ENCODE measurements at places on chromosomes 5 and 9.

GRCh38 chr5:94366811-94367210 lies 251.6 kb downstream of the KIAA0825 start:
- no peak for DNase-seq

DNA sequence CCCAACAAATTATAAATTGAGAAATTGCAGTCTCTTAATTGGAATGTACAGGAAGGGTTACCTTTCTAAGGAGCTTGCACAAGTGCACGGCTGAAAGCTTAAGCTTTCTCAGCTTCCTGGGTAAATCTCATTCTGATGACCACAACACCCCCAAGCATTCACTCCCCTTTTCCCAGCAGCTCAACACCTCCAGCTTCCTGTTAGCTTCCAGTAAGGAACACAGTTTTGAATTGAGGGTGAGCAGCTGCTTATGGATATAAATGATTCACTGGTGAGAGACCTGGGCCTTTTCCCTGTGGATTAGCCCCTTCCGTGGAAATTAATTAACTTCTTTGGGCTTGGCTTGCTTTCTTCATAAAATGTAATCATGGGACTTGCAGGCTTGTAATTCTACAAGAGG lies 101.2 kb downstream of the SLC28A3 start:
- DNase-seq, result no peak

GRCh38 chr9:105854026-105854782 lies 159.9 kb downstream of the TMEM38B start:
- no peak for DNase-seq

- no peak for DNase-seq
These were observed 44.4 kb downstream of the GNAQ start for GRCh38 chr9:77987081-77987656.

DNA sequence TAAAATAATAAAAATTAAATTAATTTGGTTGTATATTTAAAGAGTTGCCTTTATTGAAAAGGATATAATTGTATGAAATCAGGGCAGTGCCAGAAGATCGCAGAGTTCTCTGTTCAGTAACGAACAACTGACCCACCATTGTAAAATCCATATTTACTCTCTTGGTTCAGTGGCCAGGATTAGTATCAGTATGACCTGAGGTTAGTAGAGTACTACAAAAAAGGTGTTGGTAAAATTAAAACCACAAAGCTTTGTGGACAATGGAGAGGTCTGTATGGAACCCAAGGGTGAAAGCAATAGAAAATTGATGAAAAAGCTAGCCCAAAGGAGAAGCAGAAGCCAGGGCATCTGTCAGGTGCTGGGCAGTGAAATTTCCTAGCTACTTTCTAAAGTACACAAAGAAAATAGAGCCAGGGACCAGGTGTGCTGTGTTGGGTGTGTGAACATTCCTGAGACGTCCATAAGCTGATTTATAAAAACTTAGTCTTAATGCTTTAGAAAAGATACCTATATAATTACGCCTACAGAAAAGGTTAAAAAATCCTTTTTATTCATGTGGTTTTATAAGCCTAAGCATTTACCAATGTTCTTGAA lies 159.5 kb downstream of the AOPEP start:
- DNase-seq, result no peak

DNA sequence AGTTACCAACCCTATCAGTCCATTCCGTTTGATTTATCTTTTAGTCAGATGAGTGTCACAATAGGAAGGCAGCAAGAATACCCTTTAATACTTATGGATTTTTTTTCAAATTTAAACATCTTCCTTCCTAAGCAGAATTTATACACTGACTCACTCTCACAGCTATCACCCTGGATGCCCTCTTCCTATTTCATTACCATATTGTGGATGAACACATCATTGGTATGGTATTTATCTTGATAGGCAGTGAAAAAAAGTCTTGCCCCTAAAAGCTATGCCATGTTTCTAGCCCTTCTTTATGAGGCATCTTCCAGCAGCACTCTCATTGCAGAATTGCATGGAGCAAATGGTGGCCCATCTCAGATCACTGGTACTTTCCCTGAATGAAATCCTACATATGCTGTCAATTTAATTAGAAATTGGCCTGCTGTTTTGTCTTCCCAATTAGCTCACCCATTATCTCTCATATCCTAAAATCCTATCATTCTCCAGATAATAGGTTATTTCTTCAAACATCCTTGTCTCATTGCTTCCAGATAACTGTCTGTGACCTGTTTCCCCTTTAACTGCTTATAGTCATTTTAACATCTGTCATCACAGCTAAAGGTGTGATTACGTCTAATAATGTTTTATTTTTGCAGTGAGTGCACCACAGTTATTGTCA lies 433.5 kb upstream of the POU5F2 start:
- DNase-seq, result no peak

GRCh38 chr5:122314036-122314435 lies 2.0 kb downstream of the SNCAIP start:
- DNase-seq, result no peak

DNA sequence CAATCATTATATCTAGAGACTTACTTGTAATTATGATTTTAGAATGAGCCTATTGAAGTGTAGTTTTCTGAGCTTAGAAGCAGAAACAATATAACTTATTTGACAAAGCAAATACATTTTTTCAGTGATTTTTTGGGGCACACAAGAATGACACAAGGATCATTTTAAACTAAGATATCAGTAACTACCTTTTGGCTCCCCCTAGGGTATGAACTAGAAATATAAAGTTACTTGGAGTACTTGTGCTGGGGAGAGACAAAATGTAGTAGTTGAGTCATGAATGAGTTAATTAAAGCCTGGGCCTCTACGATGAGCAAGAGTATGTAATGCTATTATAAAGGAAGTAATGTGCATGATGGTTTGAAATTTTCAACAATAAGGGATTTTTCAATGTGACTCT lies 1244.1 kb upstream of the ACO1 start:
- no peak for DNase-seq

DNA sequence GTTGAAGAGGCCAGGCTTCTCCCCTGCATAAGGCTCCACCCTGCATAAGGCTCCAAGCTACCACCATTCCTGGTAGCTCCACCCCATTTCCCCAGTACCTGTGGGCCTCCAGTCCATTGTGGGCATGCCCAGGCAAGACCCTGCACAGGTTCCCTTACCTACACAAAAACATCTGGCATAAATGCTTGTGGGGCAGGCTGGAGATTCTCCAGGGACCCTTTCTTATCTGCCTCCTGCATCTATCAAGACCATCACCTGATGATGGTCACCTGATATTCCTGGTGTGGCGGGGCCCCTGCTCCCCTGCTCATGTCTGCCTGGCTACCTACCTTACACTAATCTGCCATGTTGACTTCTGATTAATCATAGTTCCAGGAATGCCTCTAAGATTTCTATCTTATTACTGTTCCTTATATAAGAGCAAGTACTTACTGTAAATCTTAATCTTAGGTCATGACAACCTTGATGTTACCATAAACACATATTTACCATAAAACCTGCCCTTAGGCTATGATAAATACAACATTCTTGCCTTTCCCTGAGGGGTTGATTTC lies 41.0 kb downstream of the FGD3 start:
- no peak for DNase-seq

- DNase-seq, result no peak
These were observed 259.1 kb downstream of the ARHGAP26 start for GRCh38 chr5:143029293-143029692.

- DNase-seq, result no peak
These were observed 33.6 kb upstream of the FBP1 start for GRCh38 chr9:94672811-94673487.

- DNase-seq, result no peak
These were observed 7.5 kb downstream of the XPA start for GRCh38 chr9:97689401-97690180.

- DNase-seq, result peak; percentile 48
These were observed 442.5 kb upstream of the COX7C start for GRCh38 chr5:86175224-86175623.

DNA sequence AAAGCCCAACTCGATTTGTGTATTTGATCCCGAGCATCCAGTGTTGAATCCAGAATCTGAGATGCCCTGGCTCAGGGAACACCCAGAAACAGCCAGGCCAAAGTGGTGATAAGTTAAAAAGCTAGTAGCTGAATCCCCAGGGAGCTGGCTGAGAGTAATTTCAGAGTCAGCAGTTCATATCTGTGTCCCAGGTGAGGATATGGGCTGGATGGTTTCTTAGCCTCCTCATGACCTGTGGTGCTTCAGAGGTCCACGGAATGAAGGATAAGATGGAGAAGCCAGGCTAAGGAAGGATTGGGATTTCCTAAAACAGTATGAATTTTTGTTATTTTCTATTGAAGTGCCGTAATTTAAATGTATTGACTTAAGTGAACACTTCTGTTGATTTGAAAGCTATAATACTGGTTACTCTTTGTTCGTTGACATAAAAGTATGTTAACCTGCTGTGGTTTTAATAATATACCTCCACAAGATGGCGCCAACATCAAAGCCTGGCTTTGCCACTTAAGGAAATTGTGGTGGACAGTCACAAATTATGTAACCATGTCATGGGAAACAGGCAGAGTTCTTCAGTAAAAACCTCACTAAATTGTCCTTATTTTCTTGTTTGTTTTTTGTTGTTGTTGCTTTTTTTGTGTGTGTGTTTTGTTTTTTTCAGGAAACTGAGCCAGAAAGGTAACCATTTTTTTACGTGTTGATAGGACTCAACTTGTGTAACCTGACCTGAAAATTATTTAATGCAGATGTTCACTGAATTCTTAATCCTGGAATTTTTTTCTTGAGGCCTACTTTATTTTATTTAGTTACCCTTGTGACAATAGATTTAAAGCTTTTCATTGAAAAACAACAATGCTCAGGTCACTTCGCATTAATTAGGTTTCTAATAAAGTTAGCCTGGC lies 11.4 kb downstream of the MTAP start:
- peak; percentile 74 for DNase-seq

GRCh38 chr5:140587495-140587894 lies 22.9 kb downstream of the SLC35A4 start:
- no peak for DNase-seq

GRCh38 chr5:116145416-116145815 lies 60.6 kb downstream of the COMMD10 start:
- no peak for DNase-seq

- DNase-seq, result no peak
These were observed 1737.2 kb downstream of the MAT2B start for GRCh38 chr5:165242646-165243045.

DNA sequence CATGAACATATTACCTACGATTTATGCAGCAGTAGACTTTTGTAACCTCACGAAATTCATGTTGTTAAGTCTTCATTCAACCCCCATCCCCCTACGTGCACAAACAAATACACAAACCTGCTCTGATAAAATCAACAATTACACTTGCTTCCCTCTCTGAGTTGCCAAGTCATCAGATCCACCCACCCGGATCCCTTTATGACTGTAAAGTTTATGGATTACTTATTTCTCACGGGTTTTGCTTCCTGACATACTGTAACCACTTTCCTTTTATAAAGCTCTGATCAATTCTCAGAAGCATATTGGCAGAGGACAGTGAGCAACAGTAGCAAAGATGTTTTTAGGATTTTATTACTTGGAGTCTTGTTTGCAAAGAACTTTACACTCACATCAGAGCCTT lies 70.5 kb downstream of the MLLT3 start:
- peak; percentile 82 for DNase-seq

DNA sequence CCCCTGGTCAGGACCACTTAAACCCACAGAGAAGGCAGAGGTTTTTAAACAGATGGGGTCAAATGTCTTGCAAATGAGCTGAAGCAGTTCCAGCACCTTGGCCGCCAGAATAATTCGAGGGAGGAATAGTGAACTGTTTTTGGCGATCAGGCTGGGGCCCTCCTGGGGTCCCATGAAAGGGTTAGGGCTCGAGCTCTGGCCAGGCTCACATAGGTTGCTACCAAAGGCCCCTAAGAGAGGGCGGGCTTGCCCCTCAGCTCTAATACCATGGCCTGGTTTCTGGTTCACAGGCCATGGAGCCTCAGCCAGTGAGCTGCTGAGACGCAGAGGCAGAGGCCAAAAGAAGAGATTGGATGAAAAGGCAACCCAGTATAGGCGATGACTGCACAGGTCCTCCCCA lies 74.8 kb upstream of the UBTD2 start:
- no peak for DNase-seq

DNA sequence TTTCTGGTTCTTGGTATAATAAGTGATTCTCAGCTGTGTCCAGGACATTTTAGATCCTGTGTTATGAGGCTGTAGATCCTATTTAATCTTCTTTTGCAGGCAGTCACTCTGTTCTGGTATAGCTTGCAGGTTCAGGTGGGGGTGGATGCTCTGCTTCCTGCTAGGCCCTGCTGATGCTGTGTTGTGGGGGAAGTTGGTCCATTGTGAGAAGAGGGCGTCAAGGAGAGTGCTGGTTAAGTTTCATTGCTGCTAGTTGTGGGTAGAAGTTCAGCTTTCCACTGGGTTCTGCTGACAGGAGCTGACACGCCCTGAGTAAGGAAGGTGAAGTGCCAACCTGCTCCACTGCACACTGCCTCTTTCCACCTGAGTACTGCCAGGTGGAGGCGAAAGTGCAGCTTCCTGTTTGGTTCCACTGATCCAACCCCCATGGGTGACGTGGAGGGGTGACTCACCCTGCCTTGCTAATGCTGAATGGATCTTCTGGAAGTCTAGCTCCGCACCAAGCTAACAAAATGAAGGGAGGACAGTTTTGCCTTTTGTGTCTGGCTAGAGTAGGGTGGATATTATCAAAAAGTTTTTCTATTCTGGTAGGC lies 16.3 kb downstream of the NMRK1 start:
- peak; percentile 36 for DNase-seq

DNA sequence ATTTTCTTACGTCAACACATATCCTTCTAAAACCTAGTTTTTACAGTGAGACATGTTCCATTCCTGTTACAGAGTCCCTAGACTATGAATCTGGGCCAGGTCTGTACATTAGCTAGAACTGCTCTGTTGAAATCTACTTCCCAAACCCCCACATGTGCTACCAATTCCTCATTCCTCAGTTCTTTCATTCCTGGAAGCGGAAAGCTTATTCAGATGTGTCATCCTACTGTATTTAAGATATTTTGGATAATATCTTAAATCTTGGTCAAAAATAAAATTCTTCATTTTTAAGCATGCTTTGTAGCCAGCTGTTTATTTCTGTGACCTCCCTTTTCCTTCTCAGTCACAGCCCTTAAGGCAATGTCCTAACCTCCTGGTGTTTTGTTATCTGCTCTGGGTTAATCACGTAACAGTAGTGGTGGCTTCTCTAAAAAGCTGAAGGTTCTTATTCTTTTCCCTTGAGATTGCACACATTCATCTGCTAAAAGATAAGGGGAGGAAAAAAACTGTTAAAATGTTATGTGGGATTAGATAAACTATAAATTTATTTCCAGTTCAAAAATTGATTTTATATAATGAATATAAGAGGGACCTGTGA lies 35.6 kb downstream of the GLRX start:
- no peak for DNase-seq

DNA sequence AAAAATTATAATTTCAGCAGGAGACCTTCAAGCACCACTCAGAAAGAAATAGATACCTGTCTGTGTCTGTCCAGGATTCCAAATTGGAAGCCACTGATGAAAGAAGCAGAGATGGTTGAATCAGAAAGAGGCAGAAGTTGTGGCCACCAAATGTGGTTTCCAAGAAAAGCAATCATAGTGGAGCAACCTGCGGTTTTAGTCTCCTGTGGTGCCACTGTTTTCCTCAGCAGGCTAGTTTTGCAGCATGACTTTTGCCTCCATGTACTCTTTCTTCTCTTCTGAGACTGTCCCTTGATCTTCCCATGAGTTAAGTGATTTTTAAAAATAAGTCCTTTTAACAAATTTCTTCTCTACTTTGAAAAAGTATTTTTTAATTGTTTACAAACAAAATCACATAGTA lies 535.8 kb downstream of the CYLC2 start:
- no peak for DNase-seq

GRCh38 chr5:77963795-77964194 lies 187.7 kb upstream of the TBCA start:
- no peak for DNase-seq

All from activated CD4-positive, alpha-beta T cell treated with anti-CD3 and anti-CD28 coated beads, Interleukin-2, Interleukin-4, amounts not matched to agents 100 ng/mL and 50 ng/mL, durations not matched to agents 16 hours and 8 hours (primary cell).